NCI-H1694 treated with DMSO at 0.1 percent for 48 hours (cell line): ENCODE measurements at places on chromosomes 3 and 15.

DNA sequence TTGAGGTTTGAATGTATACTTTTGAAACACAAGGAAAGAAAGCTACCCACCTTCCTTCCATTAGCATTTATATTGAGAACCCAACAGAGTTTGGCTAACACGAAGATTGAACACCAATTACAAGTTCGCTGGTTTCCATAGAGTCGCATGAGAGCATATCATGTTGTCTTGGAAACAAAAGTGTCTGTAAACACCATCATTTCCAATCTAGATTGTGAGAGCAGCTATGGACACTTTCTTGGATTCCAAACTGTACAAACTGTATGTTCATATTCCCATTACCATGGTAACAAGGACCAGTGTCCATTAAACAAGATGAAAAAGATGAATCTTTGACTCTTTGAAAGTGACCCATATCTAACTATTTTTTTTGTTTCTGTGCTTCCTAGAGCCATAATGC, 529.9 kb upstream of the ROBO1 start:
- DNase-seq: no peak

DNA sequence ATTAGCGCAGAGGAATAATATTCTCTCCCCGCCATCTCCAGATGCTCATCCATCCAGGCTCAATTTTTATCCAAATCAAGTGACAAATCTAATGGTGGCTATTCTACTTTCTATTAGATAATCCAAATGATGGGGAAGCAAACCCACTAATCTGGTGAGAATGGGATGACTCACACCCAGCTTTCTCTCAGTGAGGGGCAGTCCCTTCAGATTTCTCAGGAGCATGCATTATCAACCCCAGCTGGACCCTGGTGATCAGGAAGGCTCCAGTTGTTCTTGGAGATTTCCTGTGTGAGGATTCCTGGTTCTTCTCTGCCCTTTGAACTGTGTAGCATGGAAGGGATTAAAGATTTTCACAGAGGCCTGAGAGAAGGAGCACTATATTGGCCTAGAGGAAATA, 358.0 kb downstream of the WDR72 start:
- no peak for DNase-seq

DNA sequence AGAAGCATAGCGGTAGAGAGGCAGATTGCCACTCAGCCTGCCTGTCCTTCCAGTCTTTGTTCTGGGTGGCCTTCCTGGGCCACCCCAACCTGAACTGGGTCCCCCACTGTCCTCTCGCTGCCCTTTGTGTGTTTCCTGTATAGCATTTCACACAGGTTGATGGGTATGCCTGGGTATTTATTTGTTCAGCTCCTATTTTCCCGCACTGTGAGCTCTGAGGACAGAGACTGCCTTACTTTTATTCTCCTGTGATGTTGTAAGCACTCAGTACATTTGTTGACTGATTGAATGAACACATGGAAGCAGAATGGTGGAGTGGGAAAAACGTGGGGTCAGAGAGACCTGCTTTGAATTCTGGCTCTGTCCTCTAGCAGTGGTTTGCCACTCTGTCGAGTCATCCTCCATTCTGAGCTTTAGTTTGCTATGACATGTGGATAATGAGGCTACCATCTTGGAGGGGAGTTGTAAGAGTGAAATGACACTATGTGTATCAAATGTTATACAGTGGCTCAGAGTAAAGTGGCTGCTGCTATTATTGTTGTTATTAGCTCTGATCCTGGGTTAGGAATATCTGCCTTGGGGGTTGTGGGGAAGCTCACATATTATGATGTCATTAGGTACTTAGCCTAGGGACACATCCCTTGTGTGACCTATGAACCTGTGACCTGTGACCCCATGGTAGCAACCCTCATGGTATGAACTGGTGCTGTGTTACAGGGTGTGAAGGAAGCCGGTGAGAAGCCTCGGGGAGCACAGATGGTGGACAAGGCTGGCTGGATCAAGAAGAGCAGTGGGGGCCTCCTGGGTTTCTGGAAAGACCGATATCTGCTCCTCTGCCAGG, 6.4 kb downstream of the PLEKHO2 start:
- no peak for DNase-seq

DNA sequence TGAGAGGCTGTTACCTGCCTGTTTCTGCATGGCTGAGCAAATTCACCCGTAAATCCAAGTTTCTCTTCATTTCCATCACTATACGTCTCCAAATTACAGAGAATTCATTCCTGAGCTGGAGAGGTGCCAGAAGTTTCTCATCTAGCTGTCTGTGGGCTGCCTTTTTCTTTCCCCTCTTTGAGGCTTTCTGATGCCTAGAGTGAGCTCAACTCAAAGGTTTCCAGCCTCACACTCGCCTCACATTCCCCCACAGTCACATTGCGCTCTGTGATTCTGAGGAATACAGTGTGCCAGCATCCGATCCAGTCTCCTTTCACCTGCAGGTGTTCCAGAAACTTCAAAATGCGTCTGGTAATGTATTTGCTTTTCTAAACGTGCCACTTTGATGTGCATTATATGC, 267.2 kb downstream of the MFSD1 start:
- DNase-seq: no peak

GRCh38 chr3:182731764-182732163, 61.5 kb upstream of the ATP11B start:
- DNase-seq: no peak

- no peak for DNase-seq
Observed at GRCh38 chr3:14486460-14486859, 53.7 kb downstream of the GRIP2 start.

GRCh38 chr3:140223631-140224030, 288.6 kb downstream of the CLSTN2 start:
- DNase-seq: no peak

GRCh38 chr3:99522147-99522546, 116.2 kb upstream of the COL8A1 start:
- DNase-seq: no peak

GRCh38 chr3:50297384-50297775, 1.8 kb downstream of the HYAL3 start:
- DNase-seq: no peak

DNA sequence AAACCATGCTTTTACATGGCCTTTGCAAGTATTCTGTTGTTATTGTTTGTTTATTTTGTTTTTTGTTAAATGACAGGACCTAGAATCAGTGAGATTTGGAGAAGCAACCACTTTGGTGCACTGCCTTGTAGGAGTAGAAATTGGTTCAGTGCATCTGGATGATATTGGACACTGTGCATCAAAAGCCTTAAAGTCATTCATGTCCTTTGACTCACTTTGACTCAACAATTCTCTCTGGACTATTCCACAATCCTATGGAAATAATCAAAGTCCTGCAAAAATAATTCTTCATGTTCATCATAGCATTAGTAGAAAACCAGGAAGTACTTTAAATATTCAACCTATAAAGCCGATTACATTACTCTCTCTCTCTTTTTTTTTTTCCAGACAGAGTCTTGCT, 224.8 kb downstream of the ABHD5 start:
- DNase-seq: no peak

GRCh38 chr3:124602980-124603627, 127.1 kb upstream of the UMPS start:
- no peak for DNase-seq

DNA sequence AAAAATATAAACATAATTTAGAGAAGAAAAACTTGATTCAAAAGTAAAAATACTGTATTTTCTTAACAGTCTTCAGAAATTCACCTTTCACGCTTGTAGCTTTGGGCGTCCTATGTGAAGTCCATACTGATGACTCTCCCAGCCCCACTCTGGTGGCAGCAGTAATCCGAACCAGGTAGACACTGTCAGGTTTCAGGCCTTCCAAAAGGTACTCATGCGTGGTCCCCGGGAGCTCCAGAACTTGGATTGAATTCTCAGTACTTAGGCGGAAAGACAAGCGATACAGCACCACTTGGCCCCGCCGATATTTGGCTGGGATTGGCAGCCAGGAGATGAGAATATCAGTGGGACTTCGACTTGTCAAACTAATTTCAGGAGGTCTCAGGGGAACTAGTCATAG, 69.7 kb downstream of the PRTG start:
- DNase-seq: no peak

- DNase-seq: no peak
Observed at GRCh38 chr3:13399603-13400002, 20.5 kb downstream of the NUP210 start.

DNA sequence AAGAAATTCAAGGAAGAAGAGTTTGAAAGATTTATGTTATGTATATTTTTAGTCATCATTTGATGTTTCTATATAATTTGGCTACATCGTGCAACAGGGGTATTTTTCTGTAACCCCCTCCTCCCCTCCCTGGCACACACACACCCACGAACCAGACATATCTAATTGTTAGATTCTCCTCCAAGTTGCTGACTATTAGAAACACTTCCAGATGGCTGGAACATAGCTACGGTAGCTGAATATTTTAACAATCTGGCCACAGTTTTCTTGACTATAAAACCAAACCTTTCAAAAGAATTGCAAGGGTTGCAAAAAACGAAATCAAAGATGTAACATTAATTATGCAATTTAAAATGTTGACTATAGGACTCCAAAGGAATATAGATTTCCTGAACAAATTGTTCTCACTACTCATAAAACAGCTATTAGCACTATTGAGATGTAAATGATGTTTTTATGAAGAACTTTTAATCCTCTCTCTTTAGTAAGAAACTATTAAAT, 154.4 kb downstream of the CHL1 start:
- DNase-seq: peak; percentile 18

DNA sequence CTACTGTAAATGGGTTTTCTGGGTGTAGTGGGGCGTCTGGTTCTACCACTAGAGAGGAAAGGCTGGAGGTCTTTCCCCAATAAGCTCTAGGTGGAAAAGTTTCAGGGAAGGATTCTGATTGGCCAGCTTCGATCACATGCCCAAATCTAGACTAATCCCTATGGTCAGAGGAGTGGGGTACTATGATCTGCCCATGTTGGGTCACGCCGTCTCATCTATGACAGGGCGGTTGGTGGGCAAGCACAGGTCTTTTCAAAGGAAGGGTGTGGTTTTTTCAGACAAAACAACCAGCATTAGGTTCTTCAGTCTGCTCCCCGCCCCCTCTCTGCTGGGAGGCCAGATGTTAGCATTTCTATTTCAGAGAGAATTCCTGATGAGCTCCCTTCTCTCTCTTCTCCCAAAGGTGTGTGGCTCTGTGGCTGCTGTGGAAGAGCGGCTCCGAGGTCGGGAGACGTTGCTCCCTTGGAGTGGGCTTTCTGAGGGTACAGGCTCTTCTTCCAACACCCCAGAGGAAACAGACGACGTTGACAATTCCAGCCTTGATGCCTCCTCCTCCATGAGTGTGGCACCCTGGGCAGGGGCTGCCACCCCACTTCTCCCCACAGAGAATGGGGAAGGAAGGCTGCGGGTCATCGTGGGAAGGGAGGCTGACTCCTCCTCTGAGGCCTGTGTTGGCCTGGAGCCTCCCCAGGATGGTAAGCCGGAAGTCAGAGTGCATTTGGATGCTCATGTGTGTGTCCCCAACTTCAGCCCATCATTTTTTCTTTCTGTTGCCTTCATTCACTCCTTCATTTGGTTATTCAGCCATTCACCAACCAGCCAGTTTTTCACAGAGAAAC, 9.7 kb upstream of the TATDN2 start:
- DNase-seq: no peak

DNA sequence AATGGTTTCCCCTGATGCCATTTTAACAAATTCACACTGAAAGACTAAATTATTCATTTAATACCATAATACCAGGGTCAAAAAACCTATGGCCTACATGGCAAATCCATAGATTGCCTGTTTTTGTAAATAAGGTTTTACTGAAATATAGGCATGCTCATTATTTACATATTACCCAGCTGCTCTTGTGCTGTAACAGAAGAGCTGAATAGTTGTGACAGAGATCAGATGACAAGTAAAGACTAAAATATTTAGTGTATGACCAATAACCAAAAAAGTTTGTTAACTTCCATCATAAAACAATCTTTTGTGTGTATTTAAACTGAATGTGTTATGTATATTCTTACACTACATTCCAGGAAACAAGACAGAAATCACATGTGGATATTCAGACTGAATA, 60.2 kb downstream of the DENND4A start:
- no peak for DNase-seq

DNA sequence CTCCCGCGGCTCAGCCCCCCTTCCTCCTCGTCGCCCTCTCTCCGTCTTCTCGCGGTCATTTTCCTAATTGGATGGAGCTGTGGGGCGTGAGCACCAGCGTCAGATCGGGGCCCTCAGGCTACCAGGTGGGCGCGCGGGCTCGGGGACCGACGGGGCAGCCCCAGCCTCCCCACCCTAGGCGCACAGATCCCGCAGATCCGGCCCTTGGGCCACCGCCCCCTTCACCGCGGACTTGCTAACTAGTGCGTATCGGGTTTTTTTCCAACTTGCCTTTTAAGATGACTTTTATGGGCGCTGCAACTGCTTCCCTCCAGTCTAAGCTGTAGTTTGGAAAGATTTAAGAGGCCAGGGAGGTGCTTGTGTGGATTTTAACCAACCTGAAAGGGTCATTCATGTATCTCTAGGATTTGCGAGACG, 1.3 kb downstream of the ZNF710 start:
- DNase-seq: no peak

DNA sequence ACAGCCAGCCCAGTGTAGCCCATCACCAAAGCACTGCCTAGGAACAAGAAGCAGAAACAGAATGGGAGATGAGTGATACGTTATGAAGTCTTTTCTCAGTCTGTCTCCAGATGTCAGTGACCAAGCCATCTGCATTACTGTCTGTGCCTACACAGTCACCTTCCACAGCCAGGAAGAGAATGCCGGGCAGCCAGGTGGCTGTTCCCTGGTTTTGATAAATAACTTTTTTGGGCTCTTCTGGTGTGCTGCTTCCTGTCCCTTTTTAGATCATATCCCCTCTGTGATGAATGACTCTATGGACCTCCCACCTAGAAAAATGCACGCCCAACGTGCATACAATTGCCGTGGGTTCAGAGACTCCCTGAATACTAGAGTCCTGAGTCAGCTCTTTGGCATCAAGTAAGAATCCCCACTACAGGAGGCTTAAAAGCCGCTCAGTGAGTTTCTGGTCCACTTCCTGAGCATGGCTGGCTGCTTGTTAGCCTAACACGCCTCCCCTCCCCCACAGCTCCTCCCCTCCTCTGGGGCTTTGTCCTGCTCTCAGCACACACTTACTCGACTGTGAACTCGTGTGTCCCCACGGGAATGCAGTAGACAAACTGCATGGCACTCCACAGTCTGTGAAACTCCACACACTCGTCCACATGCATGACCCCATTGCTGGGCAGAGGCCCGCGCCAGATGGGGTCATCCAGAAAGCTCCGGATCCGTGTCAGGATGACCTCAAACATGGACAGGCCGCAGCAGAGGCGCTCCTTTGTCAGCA, 34.7 kb downstream of the NIPA2 start:
- no peak for DNase-seq

DNA sequence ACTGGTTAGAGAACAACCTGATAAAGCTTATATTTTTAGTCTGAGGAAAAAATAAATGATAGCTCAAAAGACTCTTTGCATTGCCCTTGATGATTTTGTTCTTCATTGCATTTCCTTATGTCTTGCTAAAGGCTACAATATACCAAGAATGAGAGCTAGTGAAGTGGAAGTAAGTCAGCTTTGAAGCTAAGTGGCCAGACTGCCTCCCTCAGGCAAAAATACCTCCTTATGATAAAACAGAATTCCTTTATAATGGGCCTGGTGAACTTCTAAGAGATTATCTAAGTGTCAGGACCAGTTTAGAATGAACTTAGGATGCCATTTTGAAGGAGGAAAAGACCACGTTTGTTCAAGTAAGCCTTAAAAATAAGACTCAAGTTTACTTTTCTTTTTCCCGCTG, 678.4 kb downstream of the ROBO2 start:
- no peak for DNase-seq
